Femur (tissue), 1 donor: ENCODE measurements at places on chromosomes 12 and 14.

DNA sequence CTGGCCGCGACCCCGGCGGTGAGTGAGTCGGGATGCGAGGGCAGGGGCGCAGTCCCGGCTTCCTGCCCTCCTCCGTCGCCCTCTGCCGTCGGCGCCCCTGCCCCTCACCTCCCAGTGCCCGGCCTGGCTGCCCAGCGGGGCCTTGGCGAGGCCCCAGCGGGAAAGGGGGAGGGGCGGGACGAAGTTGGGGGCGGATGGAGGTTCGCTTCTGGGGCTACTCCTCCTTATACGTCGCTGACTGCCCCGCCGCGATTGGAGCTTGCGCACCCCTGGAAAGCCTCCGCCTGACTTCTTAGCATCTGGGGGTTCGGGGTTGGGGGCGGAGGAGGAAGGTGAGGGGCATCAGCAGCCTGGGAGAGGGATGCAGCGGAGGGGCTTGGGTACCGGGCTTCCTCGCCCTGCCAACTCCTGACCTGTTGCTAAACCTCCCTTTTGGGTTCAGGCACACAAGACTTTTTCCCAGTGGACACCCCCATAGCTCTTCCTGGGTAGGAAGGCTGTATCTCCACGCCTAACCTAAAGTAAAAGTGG is 406 bp downstream of the TMEM263 start:
- DNase-seq: peak; percentile 88

DNA sequence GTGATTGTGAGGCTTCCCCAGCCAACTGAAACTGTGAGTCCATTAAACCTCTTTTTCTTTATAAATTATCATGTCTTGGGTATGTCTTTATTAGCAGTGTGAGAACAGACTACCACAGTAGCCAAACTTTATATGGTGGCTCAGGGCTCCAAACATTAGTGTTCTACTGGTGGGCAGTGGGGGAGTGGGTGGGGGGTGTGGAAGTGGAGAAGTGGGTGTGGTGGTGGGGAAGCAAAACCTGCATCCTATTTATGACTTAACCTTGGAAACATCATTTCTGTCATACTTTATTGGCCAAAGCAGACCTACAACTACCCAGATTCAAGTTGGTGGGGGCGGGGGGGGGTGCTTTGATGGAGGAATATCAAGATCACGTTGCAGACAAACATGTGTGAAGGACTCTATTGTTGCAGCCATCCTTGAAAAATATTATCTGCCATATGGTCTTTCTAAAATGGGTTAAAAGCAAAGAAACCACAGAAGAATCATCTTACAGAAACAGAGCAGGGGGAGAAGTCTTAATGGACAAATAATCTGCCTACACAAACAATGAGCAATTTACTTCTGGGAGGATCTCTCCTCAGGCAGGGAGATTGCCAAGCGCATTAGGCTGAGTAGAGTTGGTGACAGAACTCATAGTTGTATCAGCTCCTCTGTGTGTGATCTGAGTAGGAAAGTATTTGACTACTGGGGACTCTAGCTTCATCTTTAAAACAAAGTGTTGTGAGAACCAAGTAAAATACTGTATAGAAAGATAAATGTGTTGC is 1.4 kb upstream of the PWP1 start:
- no peak for DNase-seq

- DNase-seq: no peak
These were observed 69.8 kb downstream of the ATG14 start for GRCh38 chr14:55341781-55342180.

GRCh38 chr12:67400742-67401141 is 131.6 kb downstream of the CAND1 start:
- no peak for DNase-seq

DNA sequence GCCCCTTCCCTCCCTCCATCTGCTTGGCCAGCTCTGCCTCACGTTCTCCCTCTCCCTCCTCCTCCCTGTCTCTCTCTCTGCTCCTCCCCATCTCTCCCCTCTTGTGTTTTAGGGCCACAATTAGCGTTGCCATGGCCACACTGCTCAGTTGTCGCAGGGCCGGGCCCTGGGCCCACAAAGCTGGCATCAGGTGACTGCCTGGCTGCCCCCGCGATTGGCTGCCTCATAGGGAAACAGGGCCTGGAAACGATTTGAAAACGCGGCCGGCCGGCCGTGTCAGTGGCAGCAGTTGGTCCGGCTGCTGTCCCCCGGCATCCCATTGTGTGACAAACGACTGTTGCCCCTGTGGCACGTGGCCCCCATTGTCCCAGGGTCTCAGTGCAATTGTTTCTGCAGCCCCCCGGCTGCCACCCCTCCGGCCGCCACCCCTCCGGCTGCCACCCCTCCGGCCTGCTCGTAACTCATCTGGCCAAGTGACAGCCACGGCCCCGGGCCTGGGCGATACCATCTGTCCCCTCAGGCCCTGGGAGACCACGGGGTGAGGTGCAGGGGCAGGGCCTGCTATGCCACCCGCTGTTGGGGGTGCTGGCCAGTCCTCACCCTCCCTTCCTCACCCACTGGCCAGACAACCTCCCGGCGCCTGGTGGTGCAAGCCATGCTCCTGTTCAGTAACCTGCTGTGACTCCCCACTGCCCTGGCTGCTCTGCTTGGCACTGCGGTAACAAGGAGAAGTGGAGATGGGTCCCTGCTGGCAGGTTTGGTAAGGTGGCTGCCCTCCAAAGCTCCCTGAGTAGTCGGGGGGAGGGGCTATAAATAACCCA is 17.4 kb downstream of the FOXN4 start:
- DNase-seq: peak; percentile 88

- DNase-seq: no peak
These were observed 51.3 kb downstream of the RMST start for GRCh38 chr12:97513950-97514349.

GRCh38 chr14:88605594-88605993 is 42.8 kb downstream of the ZC3H14 start:
- no peak for DNase-seq

DNA sequence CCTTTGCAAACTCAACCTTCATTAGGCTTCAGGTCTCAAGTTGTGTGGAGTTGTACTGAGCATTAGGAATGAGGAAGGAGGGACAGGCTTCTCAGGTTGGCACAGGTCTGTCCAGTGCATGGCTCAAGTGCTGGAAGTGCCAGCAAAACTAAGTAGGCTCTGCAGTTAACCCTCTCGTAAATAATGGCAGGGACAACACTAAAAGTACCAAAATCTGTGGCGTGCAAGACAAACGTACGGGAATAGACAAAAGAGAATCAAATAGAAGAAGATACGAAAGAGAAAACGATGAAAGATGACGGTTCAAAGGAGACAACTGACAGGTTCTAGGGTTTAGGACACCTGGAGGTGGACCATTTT is 612 bp downstream of the TRAPPC6B start:
- DNase-seq: no peak

DNA sequence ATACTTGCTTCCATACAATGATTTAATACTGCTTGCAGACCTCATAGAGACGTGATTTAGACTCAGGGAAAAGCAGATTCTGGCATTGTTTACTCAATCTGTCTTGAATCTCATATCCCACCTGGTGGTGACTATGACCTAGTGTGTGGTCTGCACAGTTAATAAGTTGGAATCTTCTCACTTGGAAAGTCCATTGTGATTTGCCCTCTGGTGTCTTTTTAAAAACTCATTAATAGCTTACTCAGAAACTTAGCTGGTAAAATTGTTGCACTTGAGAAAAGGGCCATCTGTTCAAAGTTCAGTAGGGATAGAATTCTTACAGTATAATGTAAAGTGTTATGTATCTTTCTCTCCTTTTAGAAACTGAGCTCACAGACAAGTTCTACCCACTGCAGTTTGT is 106.0 kb downstream of the PELI2 start:
- no peak for DNase-seq

- DNase-seq: no peak
These were observed 23.7 kb downstream of the DEGS2 start for GRCh38 chr14:100135784-100136183.

- no peak for DNase-seq
These were observed 592.5 kb upstream of the FLRT2 start for GRCh38 chr14:84937449-84937848.

DNA sequence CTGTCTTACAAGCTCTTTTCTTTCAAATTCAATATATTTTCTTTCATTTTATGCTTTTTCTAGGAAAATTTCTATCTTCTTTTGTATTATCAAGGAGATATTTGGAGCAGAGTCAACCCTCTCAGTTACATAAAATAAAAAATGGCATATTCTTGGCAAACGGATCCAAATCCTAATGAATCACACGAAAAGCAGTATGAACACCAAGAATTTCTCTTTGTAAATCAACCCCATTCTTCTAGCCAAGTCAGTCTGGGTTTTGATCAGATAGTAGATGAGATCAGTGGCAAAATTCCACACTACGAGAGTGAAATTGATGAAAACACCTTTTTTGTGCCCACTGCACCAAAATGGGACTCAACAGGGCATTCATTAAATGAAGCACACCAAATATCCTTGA is 20.6 kb downstream of the PIK3C2G start:
- DNase-seq: no peak
